CD4-positive, alpha-beta T cell treated with Interleukin-6 for 4 hours (primary cell): ENCODE measurements at places on chromosomes 7 and 10.

DNA sequence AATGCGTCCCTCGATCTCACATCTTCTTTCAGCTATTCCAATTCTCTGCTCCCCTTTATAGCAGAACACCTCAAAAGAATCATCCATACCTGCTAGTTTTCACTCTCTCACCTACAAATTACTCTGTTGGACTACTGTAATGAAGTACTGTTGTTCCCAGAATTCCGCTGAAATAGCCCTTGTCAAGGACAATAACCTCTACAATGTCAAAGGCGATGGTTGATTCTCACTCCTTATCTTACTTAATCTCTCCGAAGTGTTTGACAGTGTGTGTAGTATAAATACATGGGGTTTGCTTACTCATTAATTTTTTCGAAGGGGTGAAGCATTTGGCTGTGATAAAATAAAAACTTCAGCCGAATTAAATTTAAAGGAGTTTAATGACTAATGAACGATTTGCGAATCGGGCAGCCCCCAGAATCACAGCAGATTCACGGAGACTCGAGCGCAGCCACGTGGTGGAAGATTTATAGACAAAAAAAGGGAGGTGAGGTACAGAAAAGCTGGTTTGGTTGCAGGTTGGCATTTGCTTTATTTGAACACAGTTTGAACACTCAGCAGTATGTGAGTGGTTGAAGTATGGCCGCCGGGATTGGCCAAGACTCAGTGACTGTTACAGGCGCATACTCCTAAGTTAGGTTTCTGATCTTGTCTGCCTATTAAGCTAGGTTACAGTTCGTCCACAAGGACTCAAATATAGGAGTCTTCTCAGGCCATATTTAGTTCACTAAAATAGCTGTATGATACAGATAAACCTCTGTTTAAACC is 29.8 kb downstream of the SYPL1 start:
- DNase-seq: no peak

GRCh38 chr10:110355141-110355831 is 50.6 kb upstream of the SMNDC1 start:
- no peak for DNase-seq

DNA sequence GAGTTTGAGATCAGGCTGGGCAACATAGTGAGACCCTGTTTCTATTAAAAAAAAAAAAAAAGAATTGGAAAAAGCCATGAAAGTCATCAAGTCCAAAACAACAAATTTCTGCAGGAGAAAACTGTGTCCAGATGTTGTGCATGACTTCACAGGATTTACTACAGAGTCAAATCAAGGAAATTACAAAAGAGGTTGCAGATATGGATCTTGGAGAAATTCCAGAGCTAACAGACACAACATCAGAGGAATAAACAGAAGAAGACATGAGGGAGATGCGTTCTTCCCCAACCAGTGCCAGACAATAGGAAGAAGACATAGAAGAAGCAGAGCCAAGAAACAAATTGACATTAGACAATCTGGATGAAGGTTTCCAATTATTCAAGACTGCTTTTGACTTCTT is 24.3 kb upstream of the KCNIP2 start:
- DNase-seq: no peak

DNA sequence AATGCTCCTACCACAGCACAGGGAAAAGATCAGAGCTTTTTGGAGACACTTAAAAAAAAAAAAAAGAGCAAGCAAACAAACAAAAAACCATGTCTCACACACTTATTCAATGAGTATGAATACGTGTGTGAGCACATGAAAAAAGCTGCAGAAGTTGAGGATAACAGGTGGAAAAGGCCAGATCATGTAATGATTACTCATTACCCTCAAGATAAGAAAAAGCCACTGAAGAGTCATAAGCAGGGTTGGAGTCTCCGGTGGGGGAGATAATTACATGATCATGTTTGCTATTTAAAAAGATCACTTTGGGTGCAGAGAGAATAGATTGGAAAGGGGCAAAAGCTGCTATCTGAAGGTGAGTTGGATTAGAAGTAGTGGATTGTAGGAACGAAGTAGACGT is 77.0 kb downstream of the POU6F2 start:
- DNase-seq: no peak

DNA sequence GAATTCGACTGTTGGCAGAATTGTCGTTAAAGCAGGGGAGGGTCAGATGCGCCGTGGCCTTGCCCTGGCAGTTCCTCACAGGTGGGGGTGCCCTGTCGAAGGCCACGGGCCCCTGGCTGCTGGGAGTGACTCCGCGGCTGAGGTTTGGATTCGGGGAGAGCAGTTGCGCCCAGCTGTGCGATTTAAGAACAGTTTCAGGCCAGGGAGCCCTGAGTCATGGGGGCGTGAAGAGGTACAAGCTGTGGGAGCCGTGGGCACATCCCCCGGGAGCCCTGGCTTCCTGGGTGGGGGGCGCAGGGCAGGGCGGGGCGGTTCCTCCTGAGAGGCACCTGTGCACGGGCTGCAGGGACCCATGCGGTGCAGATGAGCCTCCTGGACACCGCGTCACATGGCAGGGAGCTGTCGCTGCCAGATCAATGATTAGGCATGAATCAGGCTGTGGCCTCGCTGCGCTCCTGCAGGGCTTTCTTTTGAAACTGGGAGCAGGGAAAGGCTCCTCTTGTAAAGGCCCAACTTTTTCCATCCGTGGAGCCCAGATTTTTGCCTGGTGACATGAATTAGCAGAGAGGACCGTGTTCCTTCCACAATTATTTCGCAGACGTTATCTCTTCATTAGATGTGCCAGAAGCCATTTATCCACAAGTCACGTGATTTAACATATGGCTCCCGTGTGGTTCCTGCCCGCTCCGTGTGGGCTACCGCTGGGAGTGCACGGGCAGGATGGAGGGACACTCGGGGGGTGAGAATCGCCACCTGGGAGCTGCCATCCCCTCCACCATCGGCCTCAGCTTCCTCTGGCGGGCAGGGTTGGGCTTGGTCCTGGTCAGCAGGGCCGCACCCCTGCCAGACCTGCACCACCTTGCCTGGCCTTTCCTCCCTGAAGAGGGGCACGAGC is 918 bp downstream of the PWWP2B start:
- DNase-seq: peak; percentile 48

GRCh38 chr10:28595613-28596012 is 62.7 kb downstream of the WAC start:
- no peak for DNase-seq

GRCh38 chr10:48749254-48749787 is 64.6 kb downstream of the WDFY4 start:
- no peak for DNase-seq

GRCh38 chr7:32427769-32428291 is 62.4 kb downstream of the LSM5 start:
- DNase-seq: peak; percentile 47

DNA sequence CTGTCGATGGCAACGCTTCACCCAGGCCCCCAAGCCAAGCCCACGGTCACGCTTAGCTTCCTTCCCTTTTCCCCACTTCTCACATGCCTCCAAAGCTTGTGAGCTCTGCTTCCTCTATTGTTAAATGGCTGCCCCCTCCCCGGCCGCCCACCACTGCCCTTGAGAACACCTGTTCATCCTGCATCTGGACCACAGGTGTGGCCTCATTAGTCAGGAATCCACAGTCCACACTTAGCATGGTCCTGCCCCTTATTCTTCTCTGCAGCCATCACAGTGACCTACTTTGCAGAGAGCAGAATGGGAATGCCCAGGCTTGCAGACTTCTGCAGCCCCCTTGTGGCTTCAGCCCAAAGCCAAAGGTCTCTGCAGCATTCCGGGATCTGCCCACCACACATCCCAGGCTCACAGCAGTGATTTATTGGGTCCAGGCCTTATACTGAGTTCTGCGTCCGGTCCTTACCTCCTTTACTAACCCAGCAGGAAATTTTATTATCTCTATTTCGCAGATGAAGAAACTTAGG is 66.9 kb downstream of the PTPRE start:
- no peak for DNase-seq

DNA sequence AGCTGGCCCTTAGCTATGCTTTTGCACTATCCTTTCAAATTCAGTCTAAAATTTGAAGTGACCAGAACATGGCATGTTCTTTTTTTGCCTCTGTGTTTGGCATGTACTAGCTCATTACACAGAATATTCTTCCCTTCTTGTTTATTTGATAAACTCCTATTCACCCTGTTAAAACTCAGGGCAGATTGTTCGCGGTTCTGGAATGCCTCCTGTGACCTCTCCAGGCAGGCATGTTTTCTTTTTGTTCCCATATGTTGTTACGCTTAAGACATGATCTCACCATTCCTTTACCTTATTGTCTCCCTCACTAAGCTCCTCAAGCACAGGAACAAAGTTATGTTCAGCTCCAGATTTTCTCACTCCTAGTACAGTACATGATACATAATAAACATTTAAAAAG is 181.7 kb downstream of the CCSER2 start:
- DNase-seq: no peak

- DNase-seq: no peak
These were observed 9.4 kb downstream of the LIMK1 start for GRCh38 chr7:74092964-74093471.

DNA sequence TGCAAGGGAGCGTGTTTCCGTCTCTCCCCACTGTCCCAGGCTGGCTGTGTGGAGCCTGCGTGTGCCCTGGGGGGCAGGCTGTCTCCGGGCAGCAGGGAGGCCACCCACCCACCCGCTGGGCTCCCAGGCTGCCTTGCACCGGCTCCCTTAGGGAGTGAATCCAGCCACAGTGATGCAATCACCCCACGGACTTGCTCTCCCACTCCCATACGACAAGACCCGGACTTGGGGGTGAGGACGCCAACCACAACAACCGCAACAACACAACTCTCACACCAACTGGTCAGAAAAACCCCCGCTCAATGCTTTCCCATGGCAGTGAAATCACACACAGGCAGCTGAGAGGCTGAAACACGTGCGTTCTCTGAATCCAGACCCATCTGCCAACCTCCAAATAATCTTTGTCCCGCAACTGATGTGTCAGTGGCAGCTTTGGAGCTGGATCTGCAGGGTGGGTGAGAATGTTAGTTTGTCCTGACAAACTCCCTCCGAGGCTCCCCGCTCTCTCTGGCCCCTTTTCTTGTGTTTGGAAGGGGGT is 62.7 kb upstream of the DDC start:
- DNase-seq: no peak

GRCh38 chr7:70097645-70098044 is 499.4 kb downstream of the AUTS2 start:
- no peak for DNase-seq

GRCh38 chr7:47304727-47305719 is 276.9 kb downstream of the TNS3 start:
- no peak for DNase-seq

DNA sequence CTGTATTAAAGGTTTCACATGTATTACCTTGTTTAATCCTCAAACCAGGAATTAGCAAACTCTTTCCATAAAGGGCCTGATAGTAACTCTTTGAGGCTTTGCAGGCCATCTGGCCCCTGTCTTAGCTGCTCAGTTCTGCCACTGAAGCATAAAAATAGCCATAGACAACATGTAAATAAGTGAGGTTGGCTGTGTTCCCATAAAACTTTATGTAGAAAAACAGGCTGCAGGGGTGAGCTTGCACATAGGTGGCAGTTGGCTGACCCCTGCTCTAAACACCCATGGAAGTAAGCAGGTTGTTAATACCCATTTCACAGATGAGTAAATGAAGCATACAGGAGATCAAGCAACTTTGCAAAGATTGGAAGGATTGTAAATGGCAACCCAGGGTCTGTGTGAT is 1279.2 kb upstream of the AUTS2 start:
- no peak for DNase-seq

- DNase-seq: no peak
These were observed 23.5 kb downstream of the HTR7 start for GRCh38 chr10:90834326-90834725.

DNA sequence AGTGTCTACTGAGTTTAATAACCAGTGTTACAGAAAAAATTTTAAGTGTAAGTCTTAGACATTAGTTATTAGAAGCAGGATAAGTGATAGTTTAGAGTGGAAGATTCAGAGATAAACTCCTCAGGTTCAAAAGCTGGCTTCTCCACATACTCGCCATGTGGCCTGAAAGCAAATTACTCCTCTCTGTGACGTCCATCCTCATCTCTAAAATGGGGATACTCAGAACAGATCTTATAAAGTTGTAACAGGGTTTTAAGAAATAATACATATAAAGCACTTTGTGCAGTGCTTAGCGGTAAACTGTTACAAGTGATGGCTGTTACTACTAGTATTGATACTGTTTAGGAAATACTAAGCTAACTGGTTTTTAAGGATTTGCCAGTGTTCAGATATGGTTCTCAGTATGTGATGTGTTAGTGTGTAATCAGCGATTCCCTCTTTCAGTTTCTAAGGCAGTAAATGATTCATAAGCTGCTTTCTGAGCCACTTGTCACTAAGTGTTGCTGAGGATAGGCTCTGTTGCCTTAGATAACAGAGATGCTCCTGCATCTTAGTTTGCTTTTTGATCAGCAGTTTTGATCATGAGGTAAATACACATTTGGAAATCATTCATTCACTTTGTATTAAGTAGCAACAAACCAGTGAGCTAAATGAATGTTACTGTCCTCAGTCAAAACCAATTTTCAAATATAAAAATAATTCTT is 58.7 kb downstream of the CYP51A1 start:
- no peak for DNase-seq

DNA sequence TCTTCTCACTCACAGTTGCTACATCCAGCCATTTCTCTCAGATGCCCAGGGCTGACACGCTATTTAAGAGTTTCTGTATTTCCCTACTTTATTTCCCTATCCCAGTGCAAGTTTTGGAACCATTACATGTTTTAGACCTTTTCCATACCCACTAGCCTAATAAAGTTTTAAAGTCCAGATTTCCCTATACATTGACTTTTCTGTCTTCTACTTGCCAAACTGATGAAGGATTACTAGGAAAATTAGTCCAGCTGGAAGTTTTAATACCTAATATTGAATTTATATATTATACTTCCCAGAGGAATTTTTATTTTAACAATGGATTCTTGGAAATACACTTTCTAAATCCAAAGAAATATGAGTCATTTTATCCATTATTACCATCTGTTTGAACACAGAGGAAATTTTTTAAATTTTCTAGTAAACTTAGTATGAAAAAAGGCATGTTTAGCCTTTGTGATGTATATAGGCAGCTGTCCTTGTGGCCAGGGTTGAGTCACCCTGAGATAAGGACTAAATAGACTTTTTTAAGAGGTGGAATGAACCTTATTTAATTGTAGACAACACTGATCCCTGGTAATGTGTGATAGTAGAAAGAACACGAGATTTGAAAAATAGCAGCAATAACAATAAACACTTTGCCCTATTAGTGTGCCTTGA is 205.0 kb downstream of the TFEC start:
- no peak for DNase-seq

- no peak for DNase-seq
These were observed 26.4 kb downstream of the KIF11 start for GRCh38 chr10:92619368-92619767.
